ENCODE measurements at places on chromosomes 2 and 18. TPM values are rescaled to one million over a fixed set of nuclear protein-coding genes. Genes with fewer than 3 reads are reported as not detected.

DNA sequence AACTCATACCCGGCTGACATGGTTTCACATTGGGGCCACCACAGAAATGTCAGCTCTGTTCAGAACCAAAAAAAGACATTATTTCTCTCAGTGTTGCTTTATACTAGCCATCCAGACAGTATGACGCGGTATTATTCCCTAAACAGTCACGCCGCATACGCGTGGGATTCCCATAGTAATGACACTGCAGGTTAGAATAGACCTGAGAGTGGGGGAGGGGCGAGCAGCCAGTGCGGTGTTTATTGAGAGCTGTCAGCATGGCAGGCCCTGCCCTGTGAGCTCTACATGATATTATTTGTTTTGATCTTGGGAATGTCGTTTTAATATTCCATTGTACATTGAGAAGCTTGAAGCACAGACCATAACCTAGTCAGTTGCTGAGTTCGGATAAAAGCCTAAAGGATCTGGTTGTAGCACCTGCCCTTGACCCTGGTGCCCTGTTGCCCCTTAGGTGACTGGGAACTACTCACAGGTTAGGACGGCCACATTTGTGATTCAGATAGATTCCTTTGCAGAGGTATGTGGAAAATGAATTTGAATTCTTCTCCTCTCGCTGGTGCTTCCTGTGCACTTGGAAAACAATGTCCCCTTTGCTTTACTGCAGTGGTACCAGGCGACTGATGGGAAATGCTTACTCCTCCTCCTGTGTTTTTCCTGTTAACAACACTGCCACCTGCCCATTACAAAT lies 150.1 kb downstream of the ARHGAP28 start:
- DNase-seq = no peak
- no peaks in the 10 kb centered on the region for H3K36me3 ChIP-seq
- no peaks in the 10 kb centered on the region for H3K27me3 ChIP-seq
- no peak overlapping the region for H3K27ac ChIP-seq
- no peak overlapping the region for H3K4me3 ChIP-seq

GRCh38 chr2:136126021-136126420 lies 8.1 kb upstream of the CXCR4 start:
- no peak overlapping the region for H3K4me3 ChIP-seq
- no peaks in the 10 kb centered on the region for H3K36me3 ChIP-seq
- no peaks in the 10 kb centered on the region for H3K4me1 ChIP-seq
- H3K27me3 ChIP-seq = no peaks in the 10 kb centered on the region
- no peak overlapping the region for H3K27ac ChIP-seq

The CYP27C1 gene
- total RNA-seq = 0.13 TPM

The SERPINB11 gene
- total RNA-seq = not detected

DNA sequence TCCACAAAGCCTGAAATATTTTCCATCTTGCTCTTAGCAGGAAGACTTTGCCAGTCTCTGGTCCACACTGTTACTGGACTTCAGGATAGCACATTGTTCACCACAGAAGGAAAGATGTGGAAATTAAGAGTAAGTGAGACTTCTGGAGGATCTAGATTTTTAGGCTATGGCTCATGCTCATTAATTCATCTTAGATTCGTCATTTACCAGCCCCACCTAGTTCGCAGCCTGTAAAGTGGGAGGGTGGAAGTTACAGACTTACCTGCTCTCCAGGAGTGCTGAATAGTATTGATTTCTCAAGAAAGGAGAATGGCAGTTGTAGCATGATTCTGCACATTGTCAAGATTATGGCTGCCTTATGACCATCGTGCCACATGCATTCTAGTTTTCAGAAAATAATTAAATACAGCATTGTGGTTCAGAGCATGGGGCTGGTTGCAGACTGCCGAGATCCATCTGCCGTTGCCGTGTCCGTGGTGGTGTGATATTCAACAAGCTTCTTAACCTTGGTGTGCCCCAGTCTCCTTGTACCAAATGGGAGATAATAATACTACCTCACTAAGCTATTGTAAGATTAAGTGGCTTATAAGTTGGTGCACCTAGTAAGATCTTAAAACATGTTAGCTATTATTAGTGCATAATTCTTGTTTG lies 56.8 kb downstream of the RNF144A start:
- no peak for DNase-seq
- H3K27me3 ChIP-seq = no peaks in the 10 kb centered on the region
- no peaks in the 10 kb centered on the region for H3K36me3 ChIP-seq
- H3K27ac ChIP-seq = no peak overlapping the region

- no peaks in the 10 kb centered on the region for H3K36me3 ChIP-seq
- no peak for DNase-seq
- no peak overlapping the region for H3K4me3 ChIP-seq
- H3K4me1 ChIP-seq = peaks cover 3% of the 10 kb centered on the region
Observed at GRCh38 chr2:28071221-28071620, 180.7 kb downstream of the BABAM2 start.

- H3K27me3 ChIP-seq = no peaks in the 10 kb centered on the region
- H3K4me1 ChIP-seq = peaks cover 74% of the 10 kb centered on the region
- H3K36me3 ChIP-seq = no peaks in the 10 kb centered on the region
- DNase-seq = peak; percentile 73
- peak overlapping the region; percentile 83 for H3K27ac ChIP-seq
Observed at GRCh38 chr2:42102591-42103450, 55.0 kb downstream of the PKDCC start.

DNA sequence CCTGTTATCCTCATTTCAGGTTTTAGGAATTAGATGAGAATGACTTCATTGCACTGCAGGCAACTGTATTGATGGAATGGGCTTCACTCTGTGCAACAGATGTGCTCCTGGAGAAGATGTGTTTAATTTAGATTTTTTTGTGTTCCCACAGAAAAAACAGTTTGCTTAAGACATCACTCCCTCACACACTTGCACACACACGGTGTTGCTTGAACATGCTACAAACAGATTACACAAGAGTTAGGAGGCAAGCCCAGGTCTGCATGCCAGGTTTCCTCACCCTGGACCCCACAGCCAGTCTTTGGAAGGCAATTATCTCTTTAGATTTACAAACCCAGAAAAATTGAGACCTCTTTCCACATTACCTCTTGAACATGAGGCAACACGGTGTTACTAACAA lies 93.7 kb upstream of the KLHL29 start:
- H3K36me3 ChIP-seq = no peaks in the 10 kb centered on the region
- no peaks in the 10 kb centered on the region for H3K27me3 ChIP-seq
- H3K27ac ChIP-seq = no peak overlapping the region
- peaks cover 14% of the 10 kb centered on the region for H3K4me1 ChIP-seq
- H3K4me3 ChIP-seq = no peak overlapping the region

The DUSP19 gene
- total RNA-seq = 3.5 TPM

DNA sequence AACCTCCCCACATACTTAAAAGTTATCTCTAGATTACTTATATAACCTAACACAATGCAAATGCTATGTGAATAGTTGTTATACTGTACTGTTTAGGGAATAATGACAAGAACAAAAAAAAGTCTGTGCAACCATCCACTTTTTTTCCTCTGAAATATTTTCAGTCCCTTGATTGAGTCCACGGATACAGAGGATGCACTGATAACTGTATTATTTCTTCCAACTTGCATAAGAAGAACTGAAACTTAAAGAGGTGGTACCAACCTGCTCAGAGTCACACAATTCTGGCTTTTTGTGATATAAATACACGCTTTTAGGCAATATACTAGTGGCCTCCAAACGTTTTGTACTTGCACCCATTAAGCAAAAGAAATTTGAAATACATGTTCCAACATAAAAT lies 1.4 kb downstream of the SMC6 start:
- H3K36me3 ChIP-seq = no peaks in the 10 kb centered on the region
- no peak overlapping the region for H3K27ac ChIP-seq
- no peak overlapping the region for H3K4me3 ChIP-seq
- no peak for DNase-seq

- no peak overlapping the region for H3K4me3 ChIP-seq
- H3K36me3 ChIP-seq = no peaks in the 10 kb centered on the region
- peaks cover 56% of the 10 kb centered on the region for H3K4me1 ChIP-seq
Observed at GRCh38 chr2:68222287-68222686, 30.0 kb downstream of the PPP3R1 start.
